ENCODE measurements at places on chromosomes 4 and X.

DNA sequence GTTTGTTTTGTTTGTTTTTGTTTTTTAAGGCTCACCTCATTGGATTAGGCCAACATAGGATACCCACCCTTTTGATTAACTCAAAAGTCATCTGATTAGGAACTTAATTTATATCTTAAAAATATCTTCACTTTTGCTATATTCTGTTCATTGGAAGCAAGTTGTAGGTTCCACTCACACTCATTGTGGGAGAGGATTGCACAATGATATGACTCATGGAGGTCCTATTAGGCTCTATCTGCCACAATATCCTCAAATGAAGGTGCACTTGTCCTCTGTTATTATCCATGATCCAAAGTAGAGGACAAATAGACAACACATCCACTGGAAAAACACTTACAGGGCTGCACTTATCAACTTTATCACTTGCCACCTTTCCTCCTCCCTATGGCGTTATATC is 60.5 kb upstream of the ADAMTS3 start:
- no peak for DNase-seq

GRCh38 chr4:141375855-141376254 is 155.2 kb downstream of the ZNF330 start:
- no peak for DNase-seq

GRCh38 chrX:15914486-15914885 is 59.9 kb upstream of the AP1S2 start:
- no peak for DNase-seq

DNA sequence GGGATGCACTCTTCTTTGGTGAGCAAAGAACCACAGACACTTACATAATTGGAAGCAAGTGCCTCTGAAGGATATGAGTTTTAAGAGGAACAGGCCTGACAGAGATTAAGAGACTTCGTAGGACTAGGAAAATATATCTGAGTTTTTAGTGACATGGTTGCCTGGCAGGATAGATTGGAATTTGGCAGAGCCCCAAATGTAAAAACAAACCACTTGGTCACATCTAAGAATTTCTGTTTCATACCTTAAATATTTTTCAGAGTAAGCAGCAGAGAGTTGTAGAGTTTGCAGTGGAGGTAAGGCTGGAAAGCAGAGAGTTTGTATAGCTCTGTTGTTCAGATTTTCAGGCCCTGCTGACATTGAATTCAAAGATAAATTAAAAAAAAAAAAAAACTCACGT is 150.1 kb upstream of the MAGEB2 start:
- no peak for DNase-seq

- DNase-seq: no peak
Measured at GRCh38 chr4:26935397-26935796, 74.8 kb downstream of the STIM2 start.

GRCh38 chrX:34657726-34658070 is 613 bp upstream of the TMEM47 start:
- DNase-seq: no peak

DNA sequence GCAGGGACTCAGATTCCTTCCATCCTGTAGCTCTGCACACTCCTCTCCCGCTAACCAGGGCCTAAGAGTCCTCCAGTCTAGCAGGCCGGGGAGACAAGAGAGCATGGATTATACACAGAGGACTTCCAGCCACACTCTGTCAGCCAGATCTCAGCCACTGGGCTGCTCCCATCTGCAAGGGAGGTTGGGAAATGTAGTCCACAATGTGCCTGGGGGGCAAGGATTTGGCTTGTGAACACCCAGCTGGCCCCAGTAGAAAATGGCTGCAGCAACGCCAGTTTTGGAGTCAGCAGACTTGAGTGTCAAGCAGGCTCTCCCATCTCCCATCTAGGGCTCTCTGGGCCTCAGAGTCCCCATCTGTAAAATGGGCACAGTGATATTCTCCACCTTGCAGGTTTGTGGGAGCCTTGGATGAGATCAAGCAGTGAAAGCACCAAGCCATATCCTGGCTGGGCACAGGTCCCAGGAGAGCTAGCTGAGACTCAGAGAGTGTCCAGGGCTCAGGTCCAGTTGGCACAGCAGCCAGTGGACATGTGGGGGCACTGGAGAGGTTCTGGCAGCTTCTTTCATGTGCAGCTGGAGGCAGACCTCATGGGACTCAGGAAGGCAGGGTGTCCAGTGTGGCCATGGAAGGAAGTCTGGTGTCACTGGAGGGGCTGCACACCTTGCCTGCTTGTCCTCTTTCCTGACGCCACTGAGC is 14.6 kb downstream of the PSAPL1 start:
- no peak for DNase-seq

GRCh38 chr4:7186031-7186430 is 6.3 kb upstream of the SORCS2 start:
- DNase-seq: no peak

DNA sequence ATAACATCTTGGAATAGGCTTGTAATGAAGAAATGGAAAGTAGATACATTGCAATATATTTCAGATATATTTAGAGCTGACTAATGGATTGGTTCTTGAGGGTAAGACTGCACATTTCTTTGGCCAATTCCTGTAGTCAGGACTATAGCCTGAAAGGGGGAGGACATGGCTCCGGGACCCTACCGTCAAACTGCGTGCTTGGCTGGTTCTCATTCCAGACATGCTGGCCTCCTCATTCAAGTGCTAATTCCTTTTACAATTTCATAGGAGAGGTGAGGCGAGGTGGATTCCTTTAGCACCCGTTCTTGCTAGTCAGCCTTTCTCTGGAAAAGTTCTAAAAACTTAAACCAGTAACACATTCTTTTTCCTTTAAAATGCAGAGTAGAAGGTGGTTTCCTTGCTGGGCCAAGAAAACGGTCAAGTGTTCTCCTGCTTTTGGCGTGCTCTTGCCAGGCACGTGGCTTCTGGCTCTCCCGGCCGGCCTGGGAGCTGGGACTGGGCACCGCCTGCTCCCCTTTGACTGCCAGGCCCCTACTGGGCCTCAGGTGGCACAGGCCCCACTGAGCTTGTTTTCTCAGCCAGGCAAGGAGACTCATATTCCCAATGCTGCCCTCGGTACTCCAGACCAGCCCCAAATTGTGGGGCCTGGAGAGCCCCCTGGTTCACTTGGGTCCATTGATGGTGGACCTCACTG is 167.2 kb downstream of the STK32B start:
- DNase-seq: no peak

- DNase-seq: no peak
Measured at GRCh38 chr4:177064729-177065394, 244.8 kb upstream of the NEIL3 start.

DNA sequence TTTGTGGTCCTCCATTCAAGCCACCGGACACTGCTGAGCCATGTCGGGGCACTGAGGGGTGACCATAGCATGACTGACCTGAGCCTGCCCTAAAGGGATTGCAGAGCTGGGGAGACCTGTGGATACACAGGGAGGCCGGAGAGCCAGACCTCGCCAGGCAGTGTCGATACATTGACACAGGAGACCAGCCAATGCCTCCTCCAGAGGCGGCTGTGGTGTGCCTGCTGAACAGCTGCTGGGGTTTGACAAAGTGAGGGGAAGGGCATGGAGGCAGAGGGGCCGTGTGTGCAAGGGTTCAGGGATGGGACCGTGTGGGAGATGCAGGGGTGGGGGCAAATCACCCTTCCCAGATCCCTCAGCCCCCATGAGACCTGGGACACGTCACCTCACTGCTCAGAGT is 48.0 kb downstream of the PPP2R2C start:
- no peak for DNase-seq

DNA sequence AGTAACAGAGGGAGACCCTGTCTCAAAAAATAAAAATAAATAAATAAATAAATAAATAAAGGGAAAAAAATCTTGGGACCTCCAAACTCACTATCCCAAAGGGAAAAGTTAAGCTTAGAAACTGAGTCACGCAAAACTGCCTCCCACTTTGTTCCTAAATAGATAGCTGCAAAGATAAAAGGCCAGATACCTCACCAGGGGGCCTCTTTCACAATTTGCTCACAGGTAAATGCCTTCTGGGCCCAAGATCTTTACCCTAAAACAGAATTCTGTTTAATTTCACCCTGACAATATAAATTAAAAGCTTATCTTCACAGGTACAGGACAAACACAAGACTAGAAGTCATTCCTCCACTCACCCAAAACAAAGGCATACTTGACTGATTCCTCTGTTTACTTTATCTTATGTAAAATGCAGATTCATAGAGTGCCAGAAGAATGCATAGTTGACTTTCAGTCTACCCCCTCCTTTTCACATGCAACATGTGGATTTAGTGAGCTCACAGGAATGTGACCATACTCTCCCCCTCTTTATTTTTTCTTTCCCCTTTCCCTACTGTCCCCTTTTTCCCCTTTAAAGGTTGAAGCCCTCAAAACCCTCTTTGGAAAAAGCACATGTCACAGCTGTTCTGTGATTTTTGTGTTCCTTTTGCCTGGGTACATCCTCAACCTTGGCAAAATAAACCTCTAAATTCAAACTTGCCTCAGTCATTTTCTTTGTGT is 23.4 kb downstream of the ELF2 start:
- no peak for DNase-seq

- no peak for DNase-seq
Measured at GRCh38 chr4:71689822-71690221, 94.1 kb downstream of the GC start.

GRCh38 chrX:12269484-12269883 is 131.2 kb downstream of the FRMPD4 start:
- DNase-seq: no peak

- no peak for DNase-seq
Measured at GRCh38 chr4:18480342-18480741, 458.8 kb upstream of the LCORL start.

- no peak for DNase-seq
Measured at GRCh38 chr4:38925492-38926413, 58.1 kb downstream of the FAM114A1 start.

DNA sequence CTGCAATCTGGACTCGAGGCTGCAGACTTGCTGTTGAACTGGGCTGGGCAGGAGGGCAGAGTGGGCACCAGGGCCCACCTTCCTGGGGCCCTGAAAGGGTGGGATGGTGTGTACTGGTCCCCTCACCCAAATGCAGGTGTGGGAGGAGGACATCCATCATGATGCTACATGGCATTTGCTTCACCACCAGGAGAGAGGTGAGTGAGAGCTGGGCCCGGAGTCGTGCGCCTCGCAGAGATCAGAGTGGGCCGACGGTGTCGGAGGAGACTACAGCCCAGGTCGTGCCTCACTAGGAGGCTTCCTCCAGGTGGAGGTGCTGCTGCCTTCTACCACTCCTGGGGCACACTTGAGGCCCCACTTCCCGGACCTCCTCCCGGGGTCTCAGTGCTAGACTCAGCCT is 50.3 kb downstream of the SCML1 start:
- no peak for DNase-seq
